ENCODE measurements at places on chromosomes 1 and 21.
A peak's percentile ranks its signal among the peaks of the same experiment; 100 is the strongest.

DNA sequence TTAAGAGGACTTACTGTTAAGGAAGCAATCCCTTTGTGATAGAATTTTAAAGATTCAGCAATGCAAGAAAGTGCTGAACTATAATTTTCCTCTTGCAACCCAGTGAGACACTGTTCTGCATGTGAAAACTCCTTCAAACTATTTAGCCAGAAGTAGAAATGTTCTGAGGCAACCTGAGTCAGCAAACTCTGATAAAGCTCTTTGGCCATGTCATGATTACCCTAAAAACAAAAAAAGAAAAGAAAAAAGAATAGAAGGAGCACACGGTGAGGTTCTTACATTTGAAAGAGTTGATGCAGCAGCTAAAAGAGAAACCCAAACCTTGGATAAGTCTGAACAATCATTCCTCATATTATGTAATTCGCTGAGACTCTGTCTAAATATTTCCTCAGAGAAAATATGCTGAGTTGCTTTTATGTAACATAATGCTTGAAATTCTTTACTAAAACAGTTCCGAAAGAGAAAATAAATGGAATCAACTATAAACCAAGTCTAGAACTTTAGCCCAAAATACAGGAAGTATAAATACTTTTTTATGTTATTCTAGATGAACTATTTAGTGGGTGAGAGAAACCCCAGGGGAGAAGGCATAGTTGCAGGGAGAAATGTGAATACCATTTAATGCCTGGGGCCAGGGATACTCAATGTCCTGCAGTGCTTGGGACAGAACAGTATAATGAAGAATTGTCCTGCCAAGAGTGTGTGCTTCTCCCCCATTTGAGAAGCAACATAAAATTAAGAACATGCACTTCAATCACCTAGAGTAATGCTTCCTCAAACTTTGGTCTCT lies 60.0 kb downstream of the INTS7 start:
- no peak for DNase-seq

DNA sequence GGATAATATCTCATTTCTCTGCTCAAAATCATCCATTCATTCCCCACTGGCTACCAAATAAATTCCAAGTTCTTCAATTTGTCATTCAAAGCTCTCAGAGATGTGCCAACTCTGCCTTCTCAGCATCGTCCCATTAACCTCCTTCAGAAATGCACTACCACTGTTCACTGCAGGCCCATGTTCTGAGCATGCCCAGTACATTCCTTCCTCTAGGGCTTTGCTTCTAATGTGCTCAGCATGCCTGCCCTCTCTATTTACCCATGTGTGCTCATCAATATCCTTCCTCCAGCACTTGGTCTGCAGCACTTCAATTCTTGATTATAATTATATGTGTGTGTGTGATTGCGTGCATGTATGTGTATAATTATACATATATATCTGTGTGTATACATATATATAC lies 36.1 kb upstream of the RGS8 start:
- DNase-seq = no peak

DNA sequence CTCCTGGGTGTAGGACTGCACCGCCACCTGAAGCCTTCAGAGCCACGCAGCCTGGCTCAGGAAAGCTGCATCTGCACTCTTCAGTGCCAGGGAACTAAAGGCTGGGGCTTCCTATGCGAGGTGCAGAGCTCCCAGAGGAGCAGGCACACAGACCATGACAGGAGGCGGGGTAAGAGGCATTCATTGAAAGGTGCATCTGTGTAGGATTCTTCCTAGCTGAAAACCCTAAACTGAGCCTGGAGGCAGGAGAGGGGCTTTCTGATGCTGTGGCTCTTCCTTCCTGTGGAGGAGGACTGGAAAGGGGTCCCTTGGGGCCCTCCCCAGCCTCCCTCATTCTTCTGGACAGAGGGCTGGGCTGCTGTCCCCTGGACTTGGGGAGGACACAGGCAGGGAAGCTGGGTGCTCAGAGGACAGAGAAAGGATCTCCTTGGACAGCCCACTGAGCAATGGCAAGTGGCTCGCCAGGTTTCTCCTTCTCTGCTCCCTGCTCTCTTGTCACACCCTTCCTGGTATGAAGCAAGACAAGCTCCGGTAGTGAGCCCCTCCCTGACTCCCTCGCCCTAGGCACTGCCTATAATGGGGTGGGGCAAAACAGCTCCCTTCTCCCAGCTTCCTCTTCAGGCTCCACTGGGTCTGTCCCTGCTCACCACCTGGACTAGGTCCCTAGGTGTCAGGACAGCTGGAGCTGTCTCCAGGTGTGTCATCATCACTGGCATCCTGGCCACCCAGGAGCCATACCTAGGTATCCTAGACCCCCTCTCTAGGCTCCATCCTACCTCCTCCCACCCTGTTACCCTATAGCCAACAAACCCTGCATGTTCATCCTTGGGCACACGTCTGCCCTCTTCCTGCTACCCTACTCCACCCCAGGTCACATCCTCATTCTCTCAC lies 20.0 kb downstream of the S100A6 start:
- no peak for DNase-seq

DNA sequence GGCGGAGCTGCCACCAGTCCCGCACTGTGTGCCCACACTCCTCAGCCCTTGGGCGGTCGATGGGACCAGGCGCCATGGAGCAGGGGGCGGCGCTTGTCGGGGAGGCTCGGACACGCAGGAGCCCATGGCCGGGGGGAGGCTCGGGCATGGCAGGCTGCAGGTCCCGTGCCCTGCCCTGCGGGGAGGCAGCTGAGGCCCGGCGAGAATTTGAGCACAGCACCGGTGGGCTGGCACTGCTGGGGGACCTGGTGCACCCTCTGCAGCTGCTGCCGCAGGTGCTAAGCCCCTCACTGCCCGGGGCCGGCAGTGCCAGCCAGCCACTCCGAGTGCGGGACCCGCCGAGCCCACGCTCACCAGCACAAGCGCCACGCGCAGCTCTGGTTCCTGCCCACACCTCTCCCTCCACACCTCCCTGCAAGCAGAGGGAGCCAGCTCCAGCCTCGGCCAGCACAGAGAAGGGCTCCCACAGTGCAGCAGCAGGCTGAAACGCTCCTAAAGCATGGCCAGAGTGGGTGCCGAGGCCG lies 267.7 kb downstream of the RYR2 start:
- DNase-seq = no peak

DNA sequence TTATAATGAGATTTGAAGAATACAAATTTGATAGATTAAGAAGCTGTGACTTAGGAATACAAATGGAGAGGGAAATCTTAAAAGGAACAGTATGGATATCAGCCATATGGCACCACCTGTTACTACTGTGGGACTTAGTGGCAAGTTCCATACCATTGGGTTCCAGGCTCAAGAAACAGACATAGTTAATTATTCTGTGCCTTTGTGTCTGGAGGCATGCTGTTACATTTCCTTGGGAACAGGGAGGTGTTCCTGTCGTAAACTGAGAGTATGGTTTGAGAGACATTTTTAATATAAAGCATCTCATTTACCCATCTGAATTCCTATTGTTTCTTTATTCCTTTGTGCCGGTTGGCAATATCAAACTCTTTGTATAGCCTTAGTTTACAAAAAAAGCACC lies 15.2 kb downstream of the PLA2G4A start:
- no peak for DNase-seq

GRCh38 chr1:231883382-231883781 lies 256.8 kb downstream of the DISC1 start:
- no peak for DNase-seq

GRCh38 chr1:101235696-101236515 lies 913 bp upstream of the S1PR1 start:
- peak; percentile 91 for DNase-seq

GRCh38 chr1:113782406-113782805 lies 23.1 kb upstream of the PHTF1 start:
- DNase-seq = no peak

GRCh38 chr1:3257788-3258187 lies 188.8 kb downstream of the PRDM16 start:
- no peak for DNase-seq

- DNase-seq = peak; percentile 16
Observed at GRCh38 chr1:27816921-27817630, 13.5 kb upstream of the PPP1R8 start.

DNA sequence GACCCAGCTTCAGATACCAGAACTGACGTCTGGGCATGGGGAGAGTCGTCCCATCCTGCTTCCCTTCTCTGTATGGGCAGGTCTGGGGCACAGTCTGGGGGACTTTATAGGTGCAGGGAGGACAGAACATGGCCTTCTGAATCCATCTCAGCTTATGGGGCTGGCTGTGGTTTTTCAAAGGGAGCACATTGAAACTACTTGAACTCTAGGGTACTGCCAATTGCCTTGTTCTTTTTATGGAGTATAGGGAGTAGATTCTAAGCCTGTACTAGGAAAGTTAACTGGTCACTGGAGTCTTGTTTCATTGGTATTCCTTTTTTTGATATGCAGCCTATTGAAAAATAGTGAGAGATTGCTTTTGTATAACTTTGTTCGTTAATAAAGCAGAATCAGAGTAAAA lies 90.2 kb downstream of the ATP5PO start:
- DNase-seq = no peak

- DNase-seq = no peak
Observed at GRCh38 chr1:26278724-26279455, 996 bp upstream of the SH3BGRL3 start.

GRCh38 chr1:31800674-31800967 lies 15.2 kb downstream of the SPOCD1 start:
- DNase-seq = no peak

- peak; percentile 40 for DNase-seq
Observed at GRCh38 chr1:44501047-44501890, 96.2 kb downstream of the RNF220 start.

- no peak for DNase-seq
Observed at GRCh38 chr1:14294860-14295536, 303.5 kb upstream of the KAZN start.

GRCh38 chr21:37783016-37783415 lies 133.2 kb downstream of the KCNJ6 start:
- no peak for DNase-seq

- no peak for DNase-seq
Observed at GRCh38 chr1:54111624-54112023, 41.2 kb downstream of the CDCP2 start.

- DNase-seq = no peak
Observed at GRCh38 chr1:167227934-167228378, 7.3 kb downstream of the POU2F1 start.

GRCh38 chr1:3790952-3791351 lies 5.3 kb downstream of the LRRC47 start:
- no peak for DNase-seq

GRCh38 chr1:246573491-246573890 lies 7.2 kb downstream of the CNST start:
- DNase-seq = no peak

DNA sequence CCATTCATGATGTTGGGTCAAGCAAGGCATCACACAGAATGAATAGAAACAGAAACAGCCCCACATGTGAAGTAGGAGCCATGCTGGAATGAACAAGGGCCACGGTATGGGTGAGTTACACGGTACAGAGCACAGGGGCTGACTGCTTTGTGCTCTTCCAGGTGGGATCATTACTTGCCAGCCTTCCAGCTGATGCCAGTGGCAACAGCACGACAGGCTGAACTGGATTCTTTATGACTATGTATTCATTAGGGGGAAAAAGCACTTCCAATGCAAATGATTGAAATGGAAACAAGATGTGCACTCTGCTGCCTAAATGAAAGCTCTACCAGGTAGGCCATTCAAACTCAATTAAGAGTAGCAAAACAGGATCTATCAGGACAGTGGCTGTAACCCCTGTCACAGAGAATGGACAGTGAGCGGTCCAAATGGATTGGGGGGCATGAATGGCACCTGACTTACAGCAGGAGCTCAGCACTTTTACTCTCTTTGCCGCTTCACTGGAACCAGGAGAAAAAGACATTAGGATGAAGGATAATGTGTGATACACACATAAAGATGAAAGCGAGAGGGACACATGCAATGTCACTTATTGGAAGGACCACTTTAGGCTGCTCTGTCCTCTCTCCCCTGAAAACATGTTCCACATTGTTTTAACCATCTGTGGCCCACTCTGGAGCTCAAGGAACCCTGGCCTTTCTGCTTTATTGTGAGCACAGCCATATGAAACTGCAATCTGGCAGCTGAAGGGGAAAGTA lies 23.4 kb upstream of the IRF2BP2 start:
- DNase-seq = no peak

GRCh38 chr1:112453876-112454275 lies 54.9 kb upstream of the WNT2B start:
- DNase-seq = no peak

DNA sequence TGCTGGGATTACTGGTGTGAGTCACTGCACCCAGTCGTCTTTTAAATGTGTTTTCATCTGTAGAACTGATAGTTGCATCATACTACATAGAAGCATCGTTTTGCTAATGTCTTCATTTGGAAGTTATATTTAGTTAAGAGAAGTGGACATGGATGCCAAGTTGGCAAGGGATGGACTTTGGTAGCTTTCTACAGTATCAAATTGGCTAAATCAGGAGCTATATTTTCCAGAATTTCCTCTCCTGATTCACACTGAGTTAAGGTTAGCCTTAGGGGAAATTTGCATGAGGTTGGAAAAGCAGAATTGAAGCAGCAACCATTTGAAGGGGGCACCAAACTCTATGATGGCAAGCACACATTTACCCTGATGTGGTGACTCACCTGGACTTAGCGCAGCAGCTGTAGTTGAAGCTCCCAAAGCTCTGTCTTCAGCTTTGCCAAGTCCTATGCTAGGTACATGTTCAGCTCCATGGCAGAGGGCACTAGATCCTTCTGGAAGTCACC lies 43.9 kb downstream of the DUSP10 start:
- no peak for DNase-seq

DNA sequence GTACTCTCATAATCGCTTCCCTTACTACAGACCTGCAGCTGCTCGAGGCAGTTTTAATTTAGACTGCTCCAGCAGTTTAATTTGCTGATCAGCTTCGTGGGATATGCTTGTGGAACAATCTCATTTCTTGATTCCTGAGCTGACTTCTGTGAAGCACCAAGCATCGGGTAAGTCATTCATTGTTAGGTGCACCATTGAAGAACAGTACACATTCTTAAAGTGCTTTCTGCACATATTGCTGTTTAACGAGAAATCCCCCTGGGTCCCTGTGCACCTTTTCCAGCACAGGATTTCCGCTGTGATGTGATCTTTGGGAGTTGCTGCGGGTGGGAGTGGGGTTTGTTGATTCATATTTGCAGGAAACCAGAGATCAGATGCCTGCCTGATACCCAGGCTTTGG lies 9.1 kb downstream of the GALNT2 start:
- no peak for DNase-seq

DNA sequence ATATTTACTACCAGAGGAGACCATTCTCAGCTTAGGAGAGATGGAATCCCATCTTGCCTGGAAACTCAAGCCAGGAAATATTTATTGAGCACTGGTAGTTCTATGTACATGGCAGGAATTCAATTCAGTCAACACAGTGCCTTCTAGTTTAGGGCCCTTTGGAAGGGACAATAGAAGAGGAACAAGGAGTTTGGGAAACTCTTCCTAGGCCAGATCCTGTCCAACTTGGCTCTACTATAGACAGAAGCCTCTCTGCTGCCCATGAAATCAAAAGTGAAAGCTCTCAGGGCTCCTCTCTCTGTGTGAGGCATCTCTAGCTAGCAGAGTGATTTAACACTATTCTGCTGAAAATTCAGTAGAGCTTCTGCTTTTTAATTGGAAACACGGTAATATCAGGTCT lies 244.6 kb upstream of the MAP1LC3C start:
- DNase-seq = no peak

All from right kidney (tissue), 9 donors.